ENCODE measurements at places on chromosomes 12 and 14.

- no peak for DNase-seq
Measured at GRCh38 chr12:108567406-108568337, 5.3 kb downstream of the ISCU start.

DNA sequence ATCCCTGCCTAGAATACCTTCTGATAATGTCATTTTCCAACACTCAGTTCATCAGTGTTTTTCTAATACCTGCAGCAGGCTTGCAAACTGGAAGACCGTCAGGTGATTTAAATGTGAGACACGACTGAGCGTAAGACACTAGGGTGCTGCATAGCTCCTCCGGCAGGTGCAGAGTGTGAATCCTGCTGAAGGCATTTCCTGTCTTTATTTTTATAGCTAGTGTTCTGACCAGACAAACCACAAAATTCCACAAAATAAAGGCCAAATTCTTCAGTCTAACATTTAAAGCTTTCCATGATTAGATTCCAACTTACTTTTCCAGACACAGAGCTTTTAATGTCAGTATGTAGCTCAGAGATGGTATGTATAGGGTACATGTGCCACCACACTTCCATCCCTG lies 70.7 kb downstream of the BBS10 start:
- DNase-seq = peak; percentile 65

DNA sequence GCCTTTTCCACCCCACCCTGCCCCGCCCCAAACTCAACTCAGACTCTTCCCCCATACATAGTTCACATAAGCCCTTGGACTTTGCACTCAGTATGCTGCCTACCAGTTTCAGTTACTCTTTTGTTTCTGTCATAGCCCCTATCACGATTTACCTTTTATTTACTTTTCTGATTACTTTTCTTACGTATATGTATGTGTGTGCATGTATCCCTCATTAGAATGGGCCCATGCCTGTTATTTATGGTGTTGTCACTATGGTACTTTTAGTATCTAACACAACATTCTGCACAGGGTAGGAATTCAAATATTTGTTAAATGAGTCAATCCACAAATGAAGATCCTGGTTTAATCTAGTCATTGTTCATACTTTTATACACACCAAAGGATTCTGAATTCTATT lies 16.5 kb upstream of the LUM start:
- peak; percentile 64 for DNase-seq

DNA sequence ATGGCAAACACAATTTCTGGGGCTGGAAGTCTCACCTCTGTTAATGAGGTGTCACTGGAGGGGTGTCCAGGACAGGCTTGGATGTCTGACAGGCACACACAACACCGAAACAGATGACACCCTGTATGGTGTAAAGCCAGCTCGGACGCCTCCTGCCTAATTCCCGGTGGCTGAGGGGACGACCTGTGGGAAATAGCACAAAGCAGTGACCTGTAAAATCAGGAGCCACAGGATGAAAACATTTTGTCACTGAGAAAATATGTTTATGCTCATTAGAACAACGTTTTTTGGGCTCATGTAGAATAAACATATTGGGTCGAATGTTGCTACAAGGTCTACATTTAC lies 285.0 kb upstream of the RTL1 start:
- no peak for DNase-seq

GRCh38 chr12:108668542-108668941 lies 34.8 kb upstream of the SELPLG start:
- DNase-seq = no peak

GRCh38 chr12:82688596-82688995 lies 1.9 kb downstream of the TMTC2 start:
- DNase-seq = no peak

- no peak for DNase-seq
Measured at GRCh38 chr12:107855471-107855870, 81.0 kb downstream of the ASCL4 start.

DNA sequence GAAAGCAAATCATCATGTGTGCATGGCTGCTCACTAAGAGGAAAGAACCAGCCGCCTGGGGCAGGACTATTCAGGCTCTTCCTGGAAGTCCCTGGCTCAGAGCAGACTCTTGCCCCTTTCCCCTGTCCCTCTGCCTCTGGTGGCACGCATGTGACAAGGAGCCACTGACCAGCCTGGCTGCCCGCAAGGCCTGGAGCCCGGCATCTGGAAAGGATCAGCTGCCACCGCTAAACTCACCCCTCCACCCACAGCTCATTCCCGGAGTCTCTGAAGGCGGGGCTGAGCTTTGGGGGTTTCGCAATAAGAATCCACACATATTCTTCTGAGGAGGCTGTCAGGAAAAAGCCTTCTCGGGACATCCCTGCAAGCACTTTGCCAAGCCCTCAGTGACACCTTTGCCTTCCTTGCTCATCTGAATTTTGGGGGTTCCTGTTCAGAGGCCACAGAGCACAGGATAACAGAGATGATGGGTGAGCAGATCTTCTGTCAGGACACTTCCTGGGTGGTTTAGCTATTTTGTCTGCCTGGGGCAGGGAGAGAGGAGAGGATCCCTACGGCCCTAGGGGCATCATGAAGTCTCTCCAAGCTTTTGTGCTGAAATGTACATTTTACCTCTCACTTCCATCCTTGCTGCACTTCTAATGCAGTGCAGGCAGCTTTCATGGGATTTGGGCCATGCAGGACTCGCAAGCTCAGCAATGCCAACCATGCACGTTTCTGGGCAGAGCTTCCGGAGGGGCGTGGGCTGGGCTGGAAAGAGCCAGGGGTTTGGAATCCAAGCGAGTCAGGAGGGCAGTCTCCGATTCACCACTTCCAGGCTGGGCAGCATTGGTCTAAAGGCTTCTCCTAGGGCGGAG lies 124.8 kb upstream of the MAP1LC3B2 start:
- peak; percentile 80 for DNase-seq

DNA sequence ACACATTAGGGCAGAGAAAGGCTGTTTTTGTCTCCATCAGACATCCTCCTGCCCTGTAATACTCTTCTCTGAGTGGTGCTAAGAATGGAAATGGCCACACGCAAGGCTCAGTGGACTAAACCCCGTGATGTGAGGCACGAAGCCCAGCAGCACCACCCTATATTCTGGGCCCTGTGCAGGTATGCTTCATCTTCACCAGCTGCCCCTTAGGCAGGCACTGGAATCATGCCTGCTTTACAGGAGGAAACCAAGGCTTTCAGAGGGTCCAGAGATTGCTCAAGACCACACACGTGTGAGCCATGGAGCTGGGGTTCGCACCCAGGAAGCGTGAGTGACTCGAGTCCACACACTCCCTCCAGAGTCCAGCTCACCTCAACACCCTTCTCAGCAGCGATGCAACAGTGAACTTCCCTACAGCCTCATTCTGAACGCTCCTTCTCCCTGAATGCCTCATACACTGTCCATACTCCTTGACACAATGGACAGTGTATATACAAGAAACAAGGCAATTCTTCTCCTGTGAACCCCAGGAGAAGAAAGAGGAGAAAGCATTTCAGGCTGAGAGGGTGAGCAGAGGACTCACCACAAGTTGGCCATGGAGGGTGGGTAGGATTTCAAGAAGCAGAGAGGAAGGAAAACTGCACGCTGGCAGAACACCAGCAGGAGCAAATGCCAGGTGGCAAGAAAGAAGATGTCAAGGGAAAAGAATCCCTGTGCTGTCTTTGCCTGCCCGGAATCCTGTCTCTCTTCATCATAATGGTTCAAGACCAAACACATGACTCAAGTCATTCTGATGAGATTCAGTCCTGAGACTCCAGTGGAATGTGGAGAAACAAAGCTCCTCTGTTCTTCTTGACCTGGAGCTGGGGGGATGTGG lies 39.1 kb downstream of the NT5DC3 start:
- DNase-seq = no peak

DNA sequence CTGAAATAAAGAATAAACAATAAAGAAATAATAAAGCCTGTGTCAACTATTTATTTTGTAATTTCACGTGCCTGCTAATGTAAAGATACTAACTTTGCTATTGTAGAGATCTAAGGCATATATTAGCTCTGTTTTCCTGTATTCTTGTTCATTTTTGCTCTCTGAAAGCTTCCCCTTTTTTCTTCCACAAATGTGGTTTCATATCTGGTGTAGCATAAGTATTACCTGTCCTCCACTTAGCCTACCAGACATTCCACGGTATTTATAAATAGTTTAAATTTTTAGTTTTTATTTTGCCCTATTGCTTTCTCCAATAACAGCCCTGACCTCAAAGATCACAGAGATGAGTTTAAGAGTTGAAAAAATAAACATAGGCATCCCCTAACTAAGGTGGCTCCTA lies 92.6 kb upstream of the ATP2B1 start:
- no peak for DNase-seq

GRCh38 chr12:15322164-15323061 lies at the start of gene PTPRO:
PTPRO (plus strand) TSS chr12:15322508.
- no peak for DNase-seq

DNA sequence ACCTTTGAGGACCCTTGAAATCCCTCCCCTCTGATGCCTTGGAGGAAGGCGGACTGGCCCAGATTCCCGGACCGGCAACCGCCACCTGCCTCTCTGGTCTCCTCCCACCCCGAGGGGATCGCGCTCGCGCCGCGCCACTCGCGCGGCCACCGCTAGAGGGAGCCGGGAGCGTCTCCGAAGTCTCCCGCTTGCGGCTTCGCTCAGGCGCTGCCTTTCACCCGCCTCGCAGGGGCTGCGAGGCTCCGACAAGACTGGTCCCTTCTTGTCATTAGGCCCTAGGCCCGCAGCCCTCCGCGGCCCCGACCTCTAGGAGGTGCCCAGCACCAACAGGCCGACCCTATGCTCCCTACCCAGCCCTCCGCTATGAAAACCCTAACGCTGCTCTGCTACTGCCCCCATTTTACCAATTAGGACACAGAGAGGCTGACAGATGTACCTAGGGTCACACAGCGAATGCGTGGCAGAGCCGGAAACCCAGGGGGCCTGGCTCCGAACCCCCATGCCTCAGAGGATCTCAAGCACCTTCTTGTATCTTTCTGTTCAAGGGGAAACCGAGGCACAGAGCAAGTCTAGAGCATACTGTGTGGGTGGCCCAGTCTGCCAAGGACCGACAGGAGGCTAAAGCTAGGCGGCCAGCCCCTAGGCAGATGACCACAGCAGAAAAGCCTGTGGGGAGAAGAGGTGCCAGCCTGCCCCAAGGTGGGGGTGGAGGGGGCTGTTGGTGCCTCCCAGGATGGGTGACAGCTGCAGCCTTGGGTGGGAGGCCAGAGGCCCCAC lies 21.4 kb upstream of the VSX2 start:
- peak; percentile 10 for DNase-seq

DNA sequence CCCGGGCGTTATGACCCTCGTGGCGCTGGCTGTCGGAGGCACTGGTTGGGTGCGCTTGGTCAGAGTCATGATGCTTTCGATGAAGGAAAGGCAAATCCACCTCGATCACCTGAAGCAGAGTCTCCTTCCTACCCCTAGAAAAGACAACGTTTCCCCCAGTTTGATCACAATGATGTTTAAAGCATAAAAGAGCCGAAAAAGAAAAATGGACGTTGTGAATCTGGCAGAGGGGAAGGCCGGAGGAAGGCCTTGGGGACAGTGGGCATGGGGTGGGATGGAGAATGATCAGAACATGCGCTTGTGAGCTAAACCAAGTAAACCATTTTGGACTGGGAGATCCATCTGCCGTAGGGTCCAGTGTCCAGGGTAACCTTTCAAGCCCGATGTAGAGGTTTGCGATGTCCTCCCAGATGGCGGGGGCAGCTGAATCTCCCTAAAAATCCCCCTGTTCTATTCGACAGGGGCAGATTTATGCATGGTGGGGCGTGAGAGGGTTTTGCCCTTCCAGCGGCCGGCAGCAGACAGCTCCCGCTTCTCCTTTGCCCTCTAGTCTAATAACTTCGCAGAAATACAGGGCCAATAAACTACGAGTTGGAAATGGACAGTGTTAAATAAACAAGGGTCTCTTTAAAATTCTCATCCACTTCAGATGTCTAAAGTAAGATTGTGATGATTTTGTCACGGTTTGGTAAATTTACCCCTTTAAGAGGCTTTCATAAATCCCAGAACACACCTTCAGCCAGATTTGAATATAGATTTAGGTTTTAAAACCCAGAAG lies 2.3 kb upstream of the OTX2 start:
- no peak for DNase-seq

DNA sequence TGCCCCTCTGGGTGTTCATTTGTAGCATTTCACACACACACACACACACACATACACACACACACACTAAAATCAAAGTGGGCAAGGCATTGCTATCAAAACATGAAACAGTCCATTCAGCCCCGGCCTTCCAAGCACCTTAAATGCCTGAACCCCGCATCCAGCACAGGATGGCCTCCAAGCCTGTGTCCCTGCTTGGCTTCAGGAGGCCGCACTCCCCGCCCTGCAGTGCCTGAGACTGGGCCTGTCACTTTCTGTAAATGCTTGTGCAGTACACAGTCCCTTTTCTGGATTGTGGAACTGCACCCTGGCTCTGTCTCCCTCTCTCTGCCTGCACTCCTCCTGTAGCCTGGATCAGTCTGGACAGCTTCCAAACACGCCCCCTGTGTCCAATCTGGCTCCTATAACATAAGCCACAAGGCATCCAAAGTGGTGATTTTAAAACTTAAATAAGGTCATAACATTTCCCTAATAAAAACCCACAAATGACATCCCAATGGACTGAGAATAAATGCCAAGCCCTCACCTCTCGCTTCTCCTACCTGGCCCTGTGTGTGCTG lies 972.2 kb upstream of the TMEM132C start:
- peak; percentile 14 for DNase-seq

DNA sequence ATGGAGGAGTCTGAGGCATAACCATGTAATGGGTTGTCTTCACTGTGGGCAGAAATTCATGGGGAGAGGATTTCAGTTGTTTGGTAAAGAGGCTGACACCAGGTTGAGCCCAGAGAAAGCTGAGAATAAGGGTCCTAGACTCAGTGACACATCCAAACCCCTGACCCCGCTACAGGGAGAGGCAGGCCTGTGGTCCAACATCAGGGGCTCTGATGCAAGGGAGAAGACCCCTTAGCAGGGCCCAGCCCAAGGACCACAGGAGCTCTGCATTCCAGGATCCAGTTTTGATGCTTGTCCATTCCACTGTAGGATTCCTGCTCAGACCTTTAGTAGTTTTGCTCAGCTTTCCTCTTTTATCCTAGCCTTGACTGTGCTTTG lies 15.5 kb downstream of the GPR68 start:
- DNase-seq = no peak

GRCh38 chr14:23351681-23352505 lies 794 bp downstream of the SLC22A17 start:
- no peak for DNase-seq

DNA sequence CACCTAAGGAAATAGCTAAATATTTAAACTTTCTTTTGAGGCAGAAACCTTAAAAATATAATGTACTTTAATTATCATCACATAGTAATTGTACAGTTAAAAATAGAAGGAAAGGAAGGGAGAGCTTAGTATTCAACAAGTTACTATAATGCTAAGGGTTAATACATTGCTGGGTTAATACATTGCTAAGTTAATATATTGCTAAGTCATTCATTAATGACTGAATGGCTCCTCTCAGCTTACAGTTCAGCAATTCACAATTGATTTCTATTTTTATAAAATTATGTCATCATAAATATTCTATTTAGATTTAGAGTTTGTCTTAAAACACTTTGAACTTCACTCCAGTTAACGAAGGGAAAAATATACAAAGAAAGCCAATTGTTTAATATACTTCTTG lies 207.9 kb downstream of the BMP4 start:
- DNase-seq = no peak

GRCh38 chr12:3698218-3698974 lies 54.5 kb downstream of the CRACR2A start:
- DNase-seq = peak; percentile 93

GRCh38 chr14:104344818-104345620 lies 206.6 kb downstream of the KIF26A start:
- DNase-seq = no peak
